Psoas muscle (tissue), 8 donors: ENCODE measurements at places on chromosomes 7 and 10. TPM values are rescaled to one million over a fixed set of nuclear protein-coding genes. Genes with fewer than 3 reads are reported as not detected.

- DNase-seq = no peak
Observed at GRCh38 chr7:135712796-135713195, 15.2 kb downstream of the SLC13A4 start.

DNA sequence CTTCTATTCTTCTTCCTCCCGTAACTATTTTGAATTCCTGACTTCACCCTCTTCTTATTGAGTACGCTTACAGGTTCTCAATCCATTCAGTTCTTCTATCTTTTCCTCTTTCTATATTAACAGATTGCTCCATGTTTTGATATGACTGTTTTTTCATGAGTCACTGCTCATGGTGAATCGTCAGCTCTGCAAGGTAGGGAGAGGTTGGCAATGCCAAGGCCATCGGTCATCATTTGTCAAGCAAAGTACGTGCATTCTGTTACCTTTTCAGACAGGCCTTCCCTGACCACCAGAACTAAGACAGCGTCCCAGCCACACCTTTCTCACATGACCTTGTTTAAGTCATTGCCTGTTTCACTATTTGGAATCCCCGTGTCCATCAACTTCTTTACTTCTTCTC lies 1001.9 kb upstream of the SORCS1 start:
- no peak for DNase-seq

SMC3 gene
- 15.3 TPM for polyA plus RNA-seq

DNA sequence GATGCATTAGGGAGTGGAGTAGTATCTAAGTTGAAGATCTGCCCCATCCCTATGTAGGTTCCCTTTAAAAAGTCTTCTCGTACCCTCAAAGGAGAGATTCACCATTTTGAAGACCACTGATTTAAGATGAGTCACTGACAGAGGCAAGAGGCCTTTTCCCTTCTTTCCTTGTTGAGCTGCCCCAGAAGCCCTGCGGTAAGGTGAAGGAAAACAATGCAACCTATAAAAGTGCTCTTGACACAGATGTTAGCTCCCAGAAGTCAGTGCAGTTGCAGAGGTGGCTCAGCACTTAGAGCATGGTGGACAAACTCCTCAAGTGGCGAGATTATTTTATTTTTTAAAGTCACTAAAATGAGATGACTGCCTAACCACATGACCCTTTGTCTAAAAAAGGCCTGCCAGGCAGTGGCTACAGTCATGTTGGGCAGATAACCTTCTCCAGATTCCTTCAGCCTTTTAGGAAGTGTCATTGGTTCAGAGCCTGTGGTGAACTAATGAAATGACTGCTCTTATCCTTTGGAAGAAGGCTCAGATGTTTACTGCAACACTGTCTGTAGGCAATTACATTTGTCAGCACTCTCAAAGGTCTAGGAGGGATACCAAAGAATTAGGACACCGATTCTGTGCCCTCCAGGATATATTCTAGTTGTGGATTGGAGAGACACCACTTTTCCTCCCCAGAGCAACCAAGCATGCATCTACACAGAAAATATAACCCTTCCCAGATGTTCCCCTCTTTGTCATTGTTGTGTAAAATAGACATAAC lies 88.7 kb downstream of the ARID5B start:
- DNase-seq = no peak

GRCh38 chr10:110273474-110273873 lies 31.2 kb downstream of the SMNDC1 start:
- peak; percentile 63 for DNase-seq

DNA sequence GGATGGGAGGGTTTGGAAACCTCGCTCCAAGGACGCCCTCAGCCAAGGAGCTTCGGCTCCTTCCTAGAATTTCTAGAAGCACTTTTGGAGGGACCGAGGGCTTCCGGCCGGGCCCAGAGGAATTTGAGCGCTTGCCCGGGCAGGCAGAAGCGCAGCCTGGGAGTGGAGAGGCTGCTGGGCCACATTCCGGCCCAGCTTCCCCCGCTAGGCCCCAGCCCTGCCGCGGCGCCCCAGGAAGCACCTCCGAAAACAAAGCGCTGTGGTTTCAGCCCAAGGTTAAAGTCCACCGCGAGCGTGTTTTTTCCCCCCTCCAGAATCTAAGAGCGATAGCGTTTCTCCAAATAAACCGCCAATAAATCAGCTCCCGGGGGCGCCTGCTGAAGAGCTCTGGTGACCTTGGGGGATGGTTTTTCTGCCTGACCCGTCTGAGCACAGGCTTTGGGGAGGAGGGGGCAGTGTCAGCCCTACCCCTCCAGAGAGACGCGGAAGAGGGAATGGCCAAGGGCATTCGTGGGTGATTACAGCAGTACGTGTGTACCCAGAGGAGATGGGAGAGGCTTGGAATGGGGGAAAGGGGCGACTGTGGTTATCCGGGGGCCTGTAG lies 5.7 kb upstream of the TNRC18 start:
- DNase-seq = peak; percentile 60

DNA sequence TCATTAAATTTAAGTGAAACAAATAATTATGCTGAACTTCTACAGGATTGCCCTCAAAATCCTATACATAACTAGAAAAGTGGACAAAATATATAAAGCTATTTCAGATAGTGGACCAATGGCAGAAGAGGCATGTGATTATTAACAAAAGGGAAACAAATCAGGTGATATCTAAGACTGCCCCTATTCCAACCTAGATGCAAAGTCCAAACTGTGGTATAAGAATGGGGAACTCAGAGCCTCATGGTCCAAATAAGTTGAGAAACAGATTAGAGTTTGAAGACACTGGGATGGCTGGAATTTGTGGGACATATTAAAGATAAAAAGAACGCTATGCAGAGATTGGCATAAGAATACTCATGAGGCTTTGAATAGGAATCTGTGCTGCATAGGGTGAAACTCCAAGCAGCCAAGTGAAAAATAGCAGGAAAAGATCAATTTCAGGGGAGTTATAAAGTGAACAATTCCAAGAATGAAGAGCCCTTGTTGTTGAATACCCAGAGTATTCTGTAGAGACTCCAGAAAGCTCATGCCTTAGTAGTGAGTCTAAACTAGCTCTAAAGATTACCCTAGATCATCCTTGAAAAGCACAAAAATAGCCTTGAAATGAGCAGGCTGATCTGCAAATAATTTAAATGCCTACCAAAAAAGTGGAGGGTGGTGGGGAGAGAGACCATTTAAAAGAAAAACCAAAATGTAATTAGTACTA lies 152.4 kb downstream of the IMMP2L start:
- no peak for DNase-seq

DNA sequence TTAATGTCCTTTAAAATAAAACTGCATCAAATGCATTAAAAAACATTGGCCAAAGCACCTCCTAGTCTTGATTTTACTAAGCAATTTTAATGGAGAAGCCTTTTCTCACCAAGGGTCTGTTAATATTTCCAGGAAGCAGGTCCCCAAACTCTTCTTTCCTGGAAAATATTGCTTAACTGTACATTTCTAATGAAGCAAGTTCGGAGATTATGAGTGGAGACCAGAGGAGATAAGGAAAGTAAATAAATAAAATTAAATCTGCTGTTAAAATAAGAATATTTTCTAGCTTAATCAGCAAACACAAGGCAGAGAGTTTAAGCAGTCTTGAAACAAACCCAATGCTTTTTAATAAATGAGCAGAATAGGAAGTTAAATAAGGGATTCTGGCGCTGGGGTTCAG lies 322.4 kb downstream of the PTEN start:
- no peak for DNase-seq

DNA sequence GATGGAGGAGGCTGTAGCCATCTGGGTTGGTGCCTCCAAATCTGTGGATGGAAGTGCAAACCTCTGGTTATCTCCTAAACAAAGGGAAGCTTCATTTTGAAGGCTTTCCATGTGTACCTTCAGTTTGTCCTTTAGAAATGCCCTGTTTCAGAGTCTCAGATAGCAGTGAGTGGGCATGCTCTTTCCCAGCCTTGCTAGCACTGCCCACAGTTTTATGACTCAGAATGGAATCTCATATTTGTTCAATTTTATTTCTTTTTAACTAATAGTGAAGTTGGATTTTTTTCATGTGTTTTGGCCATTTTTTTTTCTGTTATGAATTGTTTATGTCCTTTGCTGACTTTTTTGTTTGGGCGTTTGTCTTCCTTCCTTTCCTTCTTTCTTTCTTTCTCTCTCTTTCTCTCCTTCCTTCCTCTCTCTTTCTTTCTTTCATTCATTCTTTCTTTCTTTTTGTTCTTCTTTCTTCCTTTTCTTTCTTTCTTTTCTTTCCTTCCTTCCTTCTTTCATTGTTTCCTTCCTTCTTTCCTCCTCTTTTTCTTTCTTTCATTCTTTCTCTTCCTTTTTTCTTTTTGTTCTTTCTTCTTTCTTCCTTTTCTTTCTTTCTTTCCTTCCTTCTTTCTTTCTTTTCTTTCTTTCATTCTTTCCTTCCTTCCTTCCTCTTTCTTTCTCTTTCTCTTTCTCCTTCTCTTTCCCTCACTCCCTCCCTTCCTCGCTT lies 25.6 kb downstream of the PRF1 start:
- DNase-seq = no peak

DNA sequence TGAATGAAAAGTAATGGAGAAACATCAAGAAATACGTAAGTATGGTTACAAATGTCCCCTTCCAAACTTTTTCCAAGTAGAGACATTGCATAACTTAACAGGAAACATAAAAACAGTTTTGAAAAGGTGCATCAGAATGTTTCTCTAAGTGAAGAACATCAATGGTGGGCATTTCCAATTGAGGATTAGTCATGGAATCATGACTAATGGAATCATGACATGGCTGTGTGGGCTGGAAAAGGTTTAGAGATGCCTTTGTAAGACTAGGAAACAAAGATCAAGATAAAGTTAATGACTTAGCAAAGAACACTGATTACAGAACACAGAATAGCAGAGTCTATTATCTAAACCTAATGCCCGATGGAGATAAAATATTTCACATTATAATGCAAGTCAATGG lies 272.0 kb downstream of the HPSE2 start:
- no peak for DNase-seq

PTPRN2 gene
- 0.51 TPM for polyA plus RNA-seq

DNA sequence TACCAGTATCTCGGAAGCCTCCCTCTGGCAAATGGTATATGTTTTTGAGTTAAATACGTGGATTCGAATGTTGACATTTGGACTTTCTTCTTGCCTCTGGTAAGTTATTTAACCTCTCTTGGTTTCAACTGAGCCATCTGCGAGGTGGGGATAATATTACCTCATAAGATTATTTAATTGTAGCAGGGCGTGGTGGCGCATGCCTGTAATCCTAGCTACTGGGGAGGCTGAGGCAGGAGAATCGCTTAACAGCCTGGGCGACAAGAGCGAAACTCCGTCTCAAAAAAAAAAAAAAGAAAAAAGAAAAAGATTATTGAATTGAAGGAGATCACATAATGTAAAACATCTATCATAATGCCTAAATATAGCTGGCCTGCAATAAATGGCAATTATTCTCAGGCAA lies 396 bp upstream of the TAF5 start:
- no peak for DNase-seq

IL2RA gene
- 0.08 TPM for polyA plus RNA-seq

ING3 gene
- 6.2 TPM for polyA plus RNA-seq

DNA sequence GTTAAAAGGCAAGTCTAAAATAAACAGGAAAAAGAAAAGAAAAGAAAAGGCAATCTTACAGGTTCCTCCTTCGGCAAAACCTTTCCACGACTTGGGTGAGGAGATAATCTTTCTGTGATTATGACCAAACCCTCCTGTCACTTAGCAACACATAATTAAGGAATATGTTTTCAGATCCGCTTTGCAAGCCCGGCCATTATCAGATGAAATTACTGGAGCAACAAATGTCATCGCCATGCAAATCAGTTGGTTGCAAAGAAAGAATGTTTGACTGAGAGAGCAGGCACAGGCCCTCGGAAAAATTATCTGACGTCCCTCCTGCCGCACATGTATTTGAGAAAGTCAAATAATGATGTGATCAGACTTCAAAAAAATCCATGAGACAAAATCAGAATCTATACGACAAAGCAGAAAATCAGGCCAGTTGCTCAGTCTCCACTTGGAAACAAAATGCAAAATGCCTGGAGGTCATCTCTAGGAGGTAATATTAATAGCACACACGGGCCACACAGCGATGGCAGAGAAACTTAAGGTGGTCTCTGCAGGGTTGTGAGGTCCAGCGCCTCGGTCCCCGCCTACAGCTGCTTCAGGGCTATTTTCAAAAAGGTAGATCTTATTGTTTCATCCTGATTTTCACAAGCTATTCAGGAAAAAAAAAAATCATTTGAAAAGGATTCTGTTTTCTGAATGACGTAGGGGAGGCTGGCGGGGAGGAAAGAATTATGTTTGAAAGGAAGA lies 82.7 kb downstream of the ZRANB1 start:
- DNase-seq = peak; percentile 17

DNA sequence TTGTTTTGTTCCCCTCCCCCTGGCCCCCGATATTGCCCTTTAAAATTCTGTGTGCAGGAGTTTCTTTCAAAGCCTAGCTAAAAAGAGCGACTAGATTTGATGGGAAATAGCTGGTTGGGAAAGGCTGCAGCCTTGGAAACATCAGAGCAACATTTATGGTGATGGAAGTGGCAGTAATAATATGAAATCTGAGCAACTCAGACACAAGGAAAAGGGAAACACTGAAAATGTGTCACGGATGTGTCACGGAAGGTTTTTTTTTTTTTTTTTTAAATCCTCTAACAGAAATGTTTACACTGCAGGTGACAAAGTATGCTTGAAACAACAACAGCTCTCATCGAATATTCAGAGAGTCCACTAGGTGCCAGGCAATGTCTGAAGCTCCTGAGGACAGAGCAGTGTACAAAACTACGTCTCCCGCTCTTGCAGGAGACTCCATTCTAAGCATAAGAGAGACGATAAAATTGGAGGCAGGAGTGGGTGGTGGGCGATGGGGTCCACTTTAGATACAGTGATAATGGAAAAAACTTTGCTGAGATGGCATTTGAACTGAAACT lies 143.0 kb downstream of the RSU1 start:
- no peak for DNase-seq

- no peak for DNase-seq
Observed at GRCh38 chr7:26367219-26367711, 75.6 kb downstream of the SNX10 start.

DNA sequence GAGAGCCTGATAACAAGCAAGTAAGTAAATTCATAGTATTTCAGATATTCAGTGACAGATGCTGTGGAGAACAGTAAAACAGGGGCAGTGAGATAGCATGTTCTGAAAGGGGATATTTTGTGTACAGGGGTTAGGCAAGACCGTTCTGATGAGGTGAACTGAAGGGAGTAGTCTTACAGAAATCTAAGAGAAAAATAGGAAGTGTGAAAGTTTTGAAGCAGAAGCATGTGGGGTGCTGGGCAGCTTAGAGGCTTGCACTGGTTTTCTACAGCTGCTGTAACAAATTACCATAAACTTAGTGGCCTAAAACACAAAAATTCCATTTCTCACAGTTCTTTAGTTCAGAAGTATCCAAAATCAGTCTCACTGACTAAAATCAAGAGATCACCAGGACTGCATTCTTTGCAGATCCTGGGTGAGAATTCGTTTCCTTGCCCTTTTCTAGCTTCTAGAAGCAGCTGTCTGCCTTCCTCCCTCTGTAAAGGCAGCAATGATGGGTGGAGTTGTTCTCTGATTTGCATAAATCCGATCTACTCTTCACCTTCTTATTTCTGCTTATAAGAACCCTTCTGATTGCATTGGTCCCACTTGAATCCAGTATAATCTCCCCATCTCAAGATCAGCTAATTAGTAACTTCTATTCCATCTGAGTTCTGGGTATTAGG lies 7.5 kb upstream of the KLF14 start:
- DNase-seq = no peak

- DNase-seq = no peak
Observed at GRCh38 chr7:28346676-28347363, 65.5 kb upstream of the CREB5 start.

GRCh38 chr10:35400595-35401268 lies 64.4 kb downstream of the CCNY start:
- no peak for DNase-seq

- DNase-seq = no peak
Observed at GRCh38 chr7:157301610-157302120, 35.1 kb upstream of the DNAJB6 start.

- DNase-seq = no peak
Observed at GRCh38 chr10:87668324-87669074, 8.8 kb downstream of the PAPSS2 start.

ZYX gene
- polyA plus RNA-seq = 57.6 TPM
